ENCODE measurements at places on chromosomes 2 and 18.

DNA sequence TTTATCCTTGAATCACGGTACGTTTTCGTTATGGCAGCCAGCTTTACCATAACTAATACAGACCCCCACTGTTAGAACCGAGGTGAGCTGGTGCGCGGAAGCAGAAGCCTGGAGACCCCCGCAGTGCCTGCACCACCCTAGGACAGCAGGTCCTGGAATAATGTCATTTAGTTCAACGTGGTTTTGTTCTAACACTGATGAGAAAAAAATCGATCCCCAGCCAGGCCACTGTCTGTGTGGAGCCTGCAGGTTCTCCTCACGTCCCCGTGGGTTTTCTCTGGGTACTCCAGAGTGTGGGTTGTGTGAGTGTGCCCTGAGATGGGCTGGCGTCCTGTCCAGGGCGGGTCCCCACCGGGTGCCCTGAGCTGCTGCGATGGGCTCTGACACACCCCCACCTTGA lies 69.9 kb upstream of the ST3GAL5 start:
- no peak for DNase-seq

GRCh38 chr2:4416431-4416830 lies 713.1 kb downstream of the DCDC2C start:
- DNase-seq = no peak

GRCh38 chr2:177952151-177952550 lies 120.4 kb downstream of the PDE11A start:
- DNase-seq = no peak

- DNase-seq = no peak
These were observed 11.3 kb downstream of the TANC1 start for GRCh38 chr2:158979772-158980171.

GRCh38 chr2:69097891-69098655 lies 85.1 kb downstream of the ANTXR1 start:
- DNase-seq = no peak

Data from NCI-H524 (cell line).